Nasal cavity respiratory epithelium epithelial cell of viscerocranial mucosa (primary cell): ENCODE measurements at places on chromosomes 2 and 18. TPM values are rescaled to one million over a fixed set of nuclear protein-coding genes. Genes with fewer than 3 reads are reported as not detected.

RBKS gene
- total RNA-seq, result 0.71 and 1.7 TPM in 2 replicates

TUBA3E gene
- not detected in 2 replicates for total RNA-seq

DSG3 gene
- total RNA-seq, result 612 and 765 TPM in 2 replicates

RNF125 gene
- 1.7 and 2.3 TPM in 2 replicates for total RNA-seq

LMAN2L gene
- total RNA-seq, result 14.4 and 25.3 TPM in 2 replicates

RIT2 gene
- total RNA-seq, result not detected in 2 replicates

CCDC68 gene
- 2.4 and 8.5 TPM in 2 replicates for total RNA-seq

RNU2-63P gene
- total RNA-seq, result 51.9 TPM in 1 of 2 replicates, not detected in the other

RAB27B gene
- 31.8 and 45.6 TPM in 2 replicates for total RNA-seq

SPATA3 gene
- not detected in 2 replicates for total RNA-seq

TTC21B gene
- total RNA-seq, result 16.7 and 20.1 TPM in 2 replicates

LPIN1 gene
- total RNA-seq, result 15.7 and 16.1 TPM in 2 replicates

SCN9A gene
- 6.2 and 12.3 TPM in 2 replicates for total RNA-seq

AGBL5 gene
- 10.6 and 20.4 TPM in 2 replicates for total RNA-seq

ZC3H15 gene
- 147 and 181 TPM in 2 replicates for total RNA-seq

CGREF1 gene
- total RNA-seq, result 1.0 and 1.8 TPM in 2 replicates

TCF23 gene
- under 0.01 TPM in 1 of 2 replicates, not detected in the other for total RNA-seq

ANKRD23 gene
- 0.34 and 1.7 TPM in 2 replicates for total RNA-seq

CD8A gene
- total RNA-seq, result 0.07 TPM in 1 of 2 replicates, not detected in the other

GPR45 gene
- not detected in 2 replicates for total RNA-seq

IKZF2 gene
- total RNA-seq, result 4.1 and 20.2 TPM in 2 replicates

ARMC9 gene
- 4.4 and 14.6 TPM in 2 replicates for total RNA-seq

DSC1 gene
- 0.36 and 0.68 TPM in 2 replicates for total RNA-seq

REG3G gene
- not detected in 2 replicates for total RNA-seq

ACADL gene
- total RNA-seq, result under 0.01 and 1.00 TPM in 2 replicates

AMMECR1L gene
- total RNA-seq, result 39.7 and 44.4 TPM in 2 replicates

TDRD15 gene
- total RNA-seq, result not detected in 2 replicates

PTPRM gene
- total RNA-seq, result 27.7 and 87.1 TPM in 2 replicates

ADCYAP1 gene
- not detected in 2 replicates for total RNA-seq

NEU2 gene
- total RNA-seq, result not detected in 2 replicates

TMEM247 gene
- total RNA-seq, result not detected in 2 replicates

UGT1A8 gene
- total RNA-seq, result under 0.01 and 0.14 TPM in 2 replicates

SCN7A gene
- under 0.01 TPM in 1 of 2 replicates, not detected in the other for total RNA-seq

PTPN2 gene
- total RNA-seq, result 58.4 and 72.5 TPM in 2 replicates

PROKR1 gene
- under 0.01 TPM in 1 of 2 replicates, not detected in the other for total RNA-seq

AQP12B gene
- not detected in 2 replicates for total RNA-seq

CFAP65 gene
- total RNA-seq, result not detected in 2 replicates

VWC2L gene
- 0.07 TPM in 1 of 2 replicates, not detected in the other for total RNA-seq

CLASP1 gene
- 62.2 and 118 TPM in 2 replicates for total RNA-seq

CENPO gene
- total RNA-seq, result 1.4 and 2.5 TPM in 2 replicates
